ENCODE measurements at places on chromosomes 1 and 21. TPM values are rescaled to one million over a fixed set of nuclear protein-coding genes. Genes with fewer than 3 reads are reported as not detected.

DNA sequence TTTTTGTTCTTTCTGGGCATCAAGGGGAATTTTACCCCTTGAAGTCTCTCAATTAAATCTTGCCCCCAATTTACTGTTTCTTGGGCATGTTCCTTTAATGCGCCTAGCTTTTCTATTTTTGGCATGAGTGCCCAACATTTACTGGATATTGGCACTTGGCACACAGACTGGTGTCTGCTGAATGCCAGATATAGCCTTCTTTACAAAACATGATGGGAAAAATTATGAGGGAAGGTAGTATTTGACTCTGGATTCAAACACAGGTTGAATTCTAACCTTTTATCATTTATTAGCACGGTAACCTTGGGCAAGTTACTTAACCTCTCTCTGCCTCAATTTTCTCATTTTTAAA, 88.3 kb upstream of the GPR52 start:
- DNase-seq = no peak

DNA sequence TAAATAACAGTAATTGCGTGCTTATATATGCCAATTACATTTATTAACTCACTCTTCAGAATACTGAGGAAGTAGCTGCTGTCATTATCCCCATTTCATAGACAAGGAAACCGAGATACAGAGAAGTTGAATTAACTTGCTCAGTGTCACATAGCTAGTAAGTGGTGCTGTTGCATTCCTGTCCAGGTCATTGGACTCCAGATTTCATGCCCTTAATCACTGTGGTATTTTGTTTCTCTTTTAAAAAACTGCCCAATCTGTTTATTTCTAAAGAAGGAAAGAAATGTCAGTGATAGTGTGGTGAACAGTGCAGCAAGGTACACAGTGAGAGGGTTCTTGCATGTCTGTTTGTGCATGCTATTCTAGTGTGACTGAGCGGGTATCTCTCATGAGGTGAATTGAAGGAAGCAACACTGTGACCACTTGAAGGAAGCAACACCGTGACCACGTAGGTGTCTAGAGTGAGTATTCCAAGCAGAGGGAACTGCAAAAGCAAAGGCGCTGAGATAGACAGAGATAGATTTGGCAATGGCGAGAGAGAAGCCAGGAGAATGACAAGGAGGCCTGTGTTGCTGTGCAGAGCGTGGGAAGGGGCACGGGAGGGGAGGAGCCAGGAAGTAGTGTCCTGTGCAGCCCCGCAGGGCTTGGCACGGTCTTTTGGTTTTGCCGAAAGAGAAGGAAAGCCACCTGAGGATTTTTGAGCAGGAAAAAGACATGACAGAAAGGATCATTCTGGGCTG, 95.9 kb downstream of the CAMTA1 start:
- DNase-seq = no peak

DNA sequence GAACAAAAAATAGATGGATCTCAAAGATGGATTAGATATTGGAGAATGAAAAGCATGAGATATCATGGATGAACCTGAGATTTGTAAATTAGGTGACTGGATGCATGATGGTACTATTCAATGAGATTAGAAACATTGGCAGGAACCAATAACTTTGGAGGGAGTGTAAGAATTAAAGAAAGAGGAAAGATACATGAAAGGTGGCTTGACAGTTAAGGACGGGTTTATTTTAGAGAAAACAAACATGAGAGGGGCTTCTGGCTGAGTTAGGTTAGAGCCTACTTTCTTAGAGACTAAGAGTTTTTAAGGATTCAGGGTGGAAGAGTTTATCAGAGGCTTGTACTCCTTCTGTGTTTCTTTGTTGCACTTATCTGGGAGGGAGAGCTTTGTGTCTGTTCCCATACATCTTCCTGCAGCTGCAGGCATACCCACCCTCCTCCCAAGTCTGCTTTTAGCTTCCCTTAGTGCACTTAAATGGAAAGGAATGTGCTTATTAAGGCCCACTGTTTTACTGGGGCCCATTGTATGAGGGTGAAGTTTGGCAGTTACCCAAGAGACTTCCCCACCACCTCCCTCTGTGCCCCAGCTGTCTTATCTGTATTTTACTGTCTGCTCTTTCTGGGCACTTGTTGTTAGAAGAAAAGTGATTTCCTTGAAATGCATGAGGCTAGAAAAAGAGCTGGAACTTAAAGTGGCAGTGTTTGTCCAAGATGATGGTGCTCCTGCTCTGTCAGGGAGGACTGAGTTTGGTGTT, 26.1 kb upstream of the CR2 start:
- DNase-seq = peak; percentile 4

DNA sequence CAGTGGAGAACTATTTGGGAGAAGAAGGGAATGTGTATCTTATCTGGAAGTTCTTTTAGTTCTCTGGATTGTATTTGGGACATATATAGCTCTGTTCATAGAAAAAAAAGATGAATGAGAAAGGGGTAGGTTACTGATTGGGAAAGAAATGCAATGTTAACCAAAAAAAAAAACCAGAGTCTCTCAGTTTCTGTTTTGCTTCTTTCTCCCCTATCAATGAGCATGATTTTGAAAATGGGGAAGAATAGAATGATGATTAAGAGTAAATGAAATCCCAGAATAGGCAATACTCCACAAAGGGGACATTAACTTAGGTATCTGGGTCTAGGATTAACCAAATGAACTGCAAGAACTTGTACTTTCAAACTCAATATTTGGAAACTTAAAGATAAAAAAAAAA, 92.9 kb downstream of the RHOU start:
- DNase-seq = no peak

OR6K3 gene
- total RNA-seq = not detected

- DNase-seq = no peak
Measured at GRCh38 chr1:57451516-57451915, 27.7 kb upstream of the DAB1 start.

- no peak for DNase-seq
Measured at GRCh38 chr1:37746806-37747205, 18.1 kb downstream of the EPHA10 start.

RSPH1 gene
- total RNA-seq = not detected

- DNase-seq = no peak
Measured at GRCh38 chr1:204550926-204551325, 34.7 kb downstream of the MDM4 start.

DNA sequence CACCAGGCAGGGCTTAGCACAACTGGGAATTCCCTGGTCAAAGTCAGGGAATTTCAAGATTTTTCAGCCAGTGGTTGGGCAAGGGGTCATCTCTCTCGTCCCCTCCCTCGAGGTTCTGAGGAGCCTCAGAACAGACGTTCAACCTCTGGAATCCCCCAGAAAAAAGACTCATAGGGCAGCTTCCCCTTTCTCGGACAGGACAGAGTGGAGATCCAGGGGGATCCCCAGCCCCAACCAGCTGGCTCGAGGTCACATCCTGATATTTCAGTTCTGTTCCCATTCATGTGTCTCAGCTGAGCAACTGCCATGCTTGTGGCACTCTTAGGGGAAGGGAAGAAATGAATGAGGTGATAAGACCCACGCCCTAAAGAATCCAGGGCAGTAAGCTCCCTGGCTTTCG, 4.9 kb upstream of the LAD1 start:
- no peak for DNase-seq

GRCh38 chr1:44303532-44303931, 51.5 kb downstream of the ERI3 start:
- no peak for DNase-seq

DNA sequence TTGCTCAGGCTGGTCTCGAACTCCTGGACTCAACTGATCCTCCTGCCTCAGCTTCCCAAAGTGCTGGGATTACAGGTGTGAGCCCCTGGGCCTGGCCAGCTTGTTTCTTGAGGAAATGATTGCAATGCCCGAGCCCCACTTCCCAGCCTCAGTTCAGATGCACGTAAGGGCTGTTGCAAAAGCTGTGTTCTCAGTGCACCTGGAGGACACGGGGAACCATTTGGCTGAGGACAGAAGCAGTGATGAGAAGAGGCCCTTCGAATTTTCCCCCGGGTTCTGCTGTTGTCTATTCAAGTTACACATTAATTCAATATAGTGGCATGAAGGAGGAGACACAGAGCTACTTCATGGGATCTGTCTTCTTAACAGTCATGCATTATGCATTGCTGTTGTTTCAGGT, 78.8 kb upstream of the WDR26 start:
- DNase-seq = no peak

DNA sequence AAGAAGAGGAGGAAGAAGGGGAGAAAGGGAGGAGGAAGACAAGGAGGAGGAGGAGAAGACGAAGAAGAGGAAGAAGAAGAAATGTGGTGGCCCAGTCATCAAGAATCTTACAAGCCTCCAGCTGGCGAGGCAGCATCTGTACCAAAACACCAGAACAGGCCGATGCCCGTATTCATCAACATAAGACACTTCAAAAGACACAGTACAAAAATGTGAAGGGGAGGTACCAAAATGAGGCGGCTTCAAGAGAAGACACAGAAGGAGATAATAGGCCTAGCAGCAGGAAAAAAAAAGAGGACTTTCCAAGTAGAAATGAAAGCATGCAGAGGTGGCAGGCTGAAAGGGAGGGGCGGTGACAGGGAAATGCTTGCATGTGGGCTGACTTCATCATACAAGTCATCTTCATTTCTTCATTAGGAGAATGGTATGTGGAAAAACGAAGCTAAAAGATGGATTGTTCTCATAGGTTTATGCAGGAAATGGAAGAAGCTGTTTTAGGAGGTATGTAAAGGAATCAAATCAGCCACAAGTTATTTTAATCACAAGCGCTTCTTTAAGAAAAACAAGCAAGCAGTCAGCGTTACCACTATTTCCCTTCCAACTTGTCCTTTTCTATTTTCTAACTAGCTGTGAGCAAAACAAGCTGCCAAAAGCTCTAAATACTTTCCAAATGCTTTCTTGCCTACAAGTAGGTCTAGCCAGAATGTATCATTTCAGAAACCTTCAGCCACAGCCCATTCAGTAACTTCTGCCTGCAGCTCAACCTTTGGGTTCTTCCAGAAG, 192.3 kb downstream of the SLC45A1 start:
- DNase-seq = no peak

GRCh38 chr21:17003258-17003615, 509.6 kb upstream of the CXADR start:
- no peak for DNase-seq

- DNase-seq = no peak
Measured at GRCh38 chr1:55288245-55288644, 73.1 kb upstream of the USP24 start.

DNA sequence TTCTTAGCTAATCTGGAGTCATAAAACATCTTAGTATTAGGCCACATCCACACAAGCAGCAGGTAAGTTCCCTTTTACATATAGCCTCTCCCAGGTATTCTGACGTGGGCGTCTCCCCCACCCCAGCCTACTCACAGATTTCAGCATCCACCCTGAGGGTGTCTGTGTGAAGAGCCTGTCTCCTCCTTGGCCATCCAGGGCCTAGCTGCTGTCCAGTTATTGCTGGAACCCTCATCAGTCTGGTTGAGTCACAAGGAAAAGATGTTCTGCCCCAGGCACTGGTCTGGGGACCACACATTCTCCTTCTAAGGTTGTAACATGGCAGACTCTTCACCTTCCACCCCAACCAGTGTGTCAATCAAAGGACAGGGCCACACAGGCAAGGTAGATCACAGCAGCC, 57.6 kb downstream of the ETS2 start:
- DNase-seq = no peak

VANGL2 gene
- 11.1 TPM for total RNA-seq

DNA sequence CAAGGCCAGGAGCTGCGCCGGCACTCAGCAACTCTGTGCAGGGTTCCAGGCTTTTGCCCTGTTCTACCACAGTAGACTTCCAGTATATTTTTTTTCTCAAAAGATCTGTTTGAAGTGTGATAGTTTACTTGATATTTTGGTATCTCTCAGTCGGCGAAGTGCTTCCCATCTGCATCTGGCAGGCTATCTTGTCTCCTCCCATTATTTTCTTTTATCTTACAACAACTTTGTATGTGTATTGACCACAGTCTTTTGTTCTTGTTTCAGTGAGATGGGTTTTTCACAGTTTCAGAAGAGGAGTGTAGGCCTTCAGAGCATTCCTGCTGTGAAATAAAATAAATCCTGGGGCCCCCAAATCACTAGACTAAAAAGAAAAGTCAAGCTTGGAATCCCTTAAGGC, 292.9 kb downstream of the PTGER3 start:
- DNase-seq = no peak

DNA sequence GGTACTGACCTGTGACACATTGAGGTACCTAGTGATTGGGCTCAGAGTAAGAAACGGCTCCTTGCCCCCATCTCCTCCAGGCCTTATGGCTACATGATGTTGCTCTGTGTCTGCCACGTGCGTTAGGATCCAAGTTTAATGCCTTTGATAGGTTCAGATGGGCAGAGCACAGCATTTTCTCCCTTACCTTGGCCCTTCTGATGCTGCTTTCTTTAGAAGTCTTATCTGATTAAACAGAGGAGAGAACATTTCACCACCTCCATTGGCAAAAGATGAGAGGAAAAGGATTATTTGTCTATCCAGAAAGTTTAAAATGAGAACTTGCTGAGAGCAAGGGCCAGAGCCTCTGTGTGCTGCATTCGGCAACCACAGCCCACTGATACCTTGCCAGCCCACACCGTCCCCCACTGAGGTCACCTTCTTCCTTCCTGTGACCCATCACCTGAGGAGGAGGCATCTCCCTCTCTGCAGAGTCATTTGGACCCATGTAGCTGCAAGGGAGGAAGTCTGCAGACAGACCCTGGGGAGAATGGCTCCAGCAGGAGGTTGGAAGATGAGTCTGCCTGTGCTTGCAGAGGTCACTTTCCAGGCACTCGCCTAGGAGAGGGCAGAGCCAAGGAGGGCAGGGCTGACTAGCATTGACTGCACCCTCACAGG, 16.7 kb downstream of the SHISA4 start:
- no peak for DNase-seq

DISP3 gene
- 2.1 TPM for total RNA-seq
